ENCODE measurements at places on chromosomes 3 and 15.

GRCh38 chr15:81337713-81338157 lies 13.8 kb upstream of the STARD5 start:
- no peak for DNase-seq

DNA sequence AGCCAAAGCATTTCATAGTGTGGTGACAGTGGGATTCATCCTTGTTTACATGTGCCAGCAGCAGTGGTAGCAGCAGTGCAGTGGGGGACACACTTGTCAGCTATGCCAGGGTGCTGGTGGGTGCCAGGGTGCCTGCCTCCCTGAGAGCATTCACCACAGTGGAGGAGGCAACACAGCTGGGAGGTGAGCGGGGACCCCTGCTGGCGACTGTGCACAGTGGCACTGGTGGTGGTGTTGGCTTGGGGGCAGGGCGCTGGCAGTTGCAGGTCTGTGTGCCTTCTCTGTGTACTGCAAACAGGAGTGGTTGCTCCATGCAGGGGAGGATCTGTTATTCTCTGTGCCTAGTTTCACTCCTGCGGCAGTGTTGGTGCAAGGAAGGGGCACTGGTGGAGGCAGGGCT lies 41.2 kb downstream of the CEP63 start:
- DNase-seq: no peak

GRCh38 chr15:78056714-78057269 lies 20.7 kb downstream of the TBC1D2B start:
- no peak for DNase-seq

DNA sequence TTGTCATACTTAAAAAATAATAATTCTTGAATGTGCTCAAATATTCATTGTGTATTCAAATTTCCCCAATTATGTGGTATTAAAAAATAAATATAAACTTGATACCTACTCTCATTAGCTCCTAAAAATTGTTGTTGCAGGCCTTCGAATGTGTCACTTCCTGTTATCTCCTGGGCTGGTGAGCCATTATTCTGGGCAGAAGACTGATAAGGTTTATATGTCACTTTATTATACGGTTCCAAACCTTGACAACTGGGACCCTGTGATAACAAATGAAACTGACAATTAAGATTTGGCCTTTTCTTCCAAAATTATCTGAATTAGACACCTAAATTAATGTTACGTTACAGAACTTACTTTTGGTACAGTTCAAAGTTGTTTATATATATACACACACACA lies 15.0 kb downstream of the CEP152 start:
- DNase-seq: no peak

GRCh38 chr15:64928626-64929220 lies 17.0 kb downstream of the ANKDD1A start:
- no peak for DNase-seq

- DNase-seq: no peak
Measured at GRCh38 chr3:115990669-115991068, 367.4 kb downstream of the GAP43 start.

DNA sequence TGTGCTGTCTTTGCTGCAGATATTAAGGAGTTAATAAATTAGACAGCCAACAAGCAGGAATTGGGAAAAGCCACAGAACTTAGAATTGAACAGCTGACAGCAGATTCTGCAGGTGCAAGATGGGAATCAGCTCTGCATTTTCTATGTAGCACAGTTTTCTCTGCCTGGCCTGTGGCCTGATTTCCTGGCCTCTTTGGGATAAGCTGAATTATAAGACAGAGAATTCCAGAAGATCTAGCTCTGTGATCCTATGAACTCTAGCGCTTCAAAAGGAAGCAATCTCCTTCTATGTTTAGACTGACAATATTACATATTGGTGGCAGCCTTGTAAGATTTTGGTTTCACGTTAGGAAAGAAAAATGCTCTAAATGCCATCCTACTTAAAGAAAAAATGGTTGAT lies 24.0 kb upstream of the SOX2 start:
- DNase-seq: no peak

GRCh38 chr15:62357431-62357830 lies 192.3 kb upstream of the C2CD4B start:
- DNase-seq: no peak

GRCh38 chr15:48634893-48635292 lies 10.6 kb downstream of the FBN1 start:
- no peak for DNase-seq

- no peak for DNase-seq
Measured at GRCh38 chr15:66071160-66071920, 182.2 kb downstream of the MEGF11 start.

- DNase-seq: no peak
Measured at GRCh38 chr3:16496008-16496407, 17.5 kb downstream of the RFTN1 start.

DNA sequence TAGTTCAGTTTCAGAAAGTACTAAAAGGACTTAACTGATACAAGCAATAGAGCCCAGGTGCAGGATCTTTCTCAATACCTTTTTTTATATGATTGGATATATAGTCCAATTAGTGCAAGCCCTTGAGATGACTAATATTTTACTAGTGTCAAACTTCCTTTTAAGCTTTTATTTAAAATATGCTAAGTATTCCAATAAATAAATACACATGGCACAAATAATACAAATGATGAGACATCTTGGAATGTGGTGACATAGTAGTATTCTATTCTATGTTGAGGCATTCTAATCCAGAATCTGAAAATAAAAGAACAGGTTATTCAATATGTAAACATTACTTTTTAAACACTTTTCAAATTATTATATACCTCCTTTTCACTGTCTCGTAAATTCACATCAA lies 670.0 kb downstream of the SI start:
- DNase-seq: no peak
